Activated CD4-positive, alpha-beta T cell treated with anti-CD3 and anti-CD28 coated beads, Interleukin-2, amount 50 U/mL, for 1 hour (primary cell): ENCODE measurements at places on chromosomes 1 and 21.

GRCh38 chr1:176802316-176802715, 339.3 kb downstream of the PAPPA2 start:
- no peak for DNase-seq

DNA sequence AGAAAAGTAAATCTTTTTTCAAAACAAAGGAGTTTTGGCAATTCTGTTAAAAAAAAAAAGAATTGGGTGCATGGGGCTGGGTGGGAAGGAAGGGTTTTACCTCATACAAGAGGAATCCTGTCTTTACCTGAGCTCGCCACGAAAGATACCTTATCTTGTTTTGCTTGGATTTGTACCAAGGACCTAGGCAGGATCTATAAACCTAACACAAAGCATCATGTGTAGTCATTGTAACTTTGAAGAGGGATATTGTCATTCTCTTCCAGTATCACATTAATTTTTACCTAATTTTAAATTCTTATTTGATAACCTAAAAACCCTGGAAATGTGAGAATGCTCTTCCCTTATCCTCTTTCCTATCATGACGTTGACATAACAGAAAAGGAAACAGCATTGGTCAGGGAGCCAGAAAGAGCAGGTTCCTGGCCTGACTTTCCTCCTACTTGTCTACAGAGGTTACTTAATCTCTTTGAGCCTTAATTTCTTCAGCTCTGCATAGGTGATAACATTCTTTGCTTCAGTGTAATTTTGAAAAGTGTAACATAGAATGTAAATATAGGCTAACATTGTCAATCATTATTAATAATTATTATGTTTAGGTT, 4.0 kb upstream of the LAMC1 start:
- no peak for DNase-seq

DNA sequence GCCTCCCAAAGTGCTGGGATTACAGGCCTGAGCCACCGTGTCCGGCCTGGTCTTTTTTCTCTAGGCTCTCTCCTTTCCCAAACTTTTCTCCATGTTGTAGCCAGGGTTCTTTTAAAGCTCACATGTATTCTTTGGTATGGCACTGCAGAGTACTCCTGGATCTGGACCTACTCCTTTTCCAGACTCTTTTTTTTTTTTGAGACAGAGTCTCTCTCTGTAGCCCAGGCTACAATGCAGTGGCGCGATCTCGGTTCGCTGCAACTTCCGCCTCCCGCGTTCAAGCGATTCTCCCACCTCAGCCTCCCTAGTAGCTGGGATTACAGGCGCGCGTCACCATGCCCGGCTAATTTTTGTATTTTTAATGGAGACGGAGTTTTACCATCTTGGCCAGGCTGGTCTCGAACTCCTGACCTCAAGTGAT, 602 bp upstream of the MED18 start:
- DNase-seq = no peak

- DNase-seq = no peak
These were observed 17.7 kb upstream of the TAL1 start for GRCh38 chr1:47249755-47250154.

DNA sequence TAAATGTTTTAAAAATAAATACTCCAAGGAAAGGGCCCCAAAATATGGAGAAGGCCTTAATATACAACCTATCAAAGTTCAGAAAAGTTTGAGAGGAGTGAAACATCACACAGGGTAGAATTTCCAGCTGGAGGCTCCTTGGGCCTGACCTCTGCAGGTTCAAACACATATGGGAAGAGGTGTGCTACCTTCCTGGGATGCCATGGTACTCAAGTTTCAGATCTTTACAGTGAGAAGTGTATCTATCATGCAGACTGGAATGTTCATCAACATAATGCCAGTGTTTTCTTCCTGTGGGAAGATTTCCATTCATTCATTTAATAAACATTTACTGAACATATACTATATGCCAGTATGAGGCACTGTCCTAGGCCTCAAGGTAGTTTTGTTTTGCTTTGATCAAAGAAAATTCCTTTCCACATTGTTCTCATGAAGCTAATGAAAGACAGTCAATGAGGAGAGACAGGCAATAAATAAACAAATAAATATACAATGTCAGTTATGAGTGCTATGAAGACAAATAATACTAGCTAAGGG, 14.6 kb upstream of the ADAR start:
- no peak for DNase-seq
